ENCODE measurements at places on chromosomes 1 and 21. TPM values are rescaled to one million over a fixed set of nuclear protein-coding genes. Genes with fewer than 3 reads are reported as not detected.

GRCh38 chr21:37618081-37618480, 251.5 kb downstream of the DYRK1A start:
- DNase-seq: no peak

DNA sequence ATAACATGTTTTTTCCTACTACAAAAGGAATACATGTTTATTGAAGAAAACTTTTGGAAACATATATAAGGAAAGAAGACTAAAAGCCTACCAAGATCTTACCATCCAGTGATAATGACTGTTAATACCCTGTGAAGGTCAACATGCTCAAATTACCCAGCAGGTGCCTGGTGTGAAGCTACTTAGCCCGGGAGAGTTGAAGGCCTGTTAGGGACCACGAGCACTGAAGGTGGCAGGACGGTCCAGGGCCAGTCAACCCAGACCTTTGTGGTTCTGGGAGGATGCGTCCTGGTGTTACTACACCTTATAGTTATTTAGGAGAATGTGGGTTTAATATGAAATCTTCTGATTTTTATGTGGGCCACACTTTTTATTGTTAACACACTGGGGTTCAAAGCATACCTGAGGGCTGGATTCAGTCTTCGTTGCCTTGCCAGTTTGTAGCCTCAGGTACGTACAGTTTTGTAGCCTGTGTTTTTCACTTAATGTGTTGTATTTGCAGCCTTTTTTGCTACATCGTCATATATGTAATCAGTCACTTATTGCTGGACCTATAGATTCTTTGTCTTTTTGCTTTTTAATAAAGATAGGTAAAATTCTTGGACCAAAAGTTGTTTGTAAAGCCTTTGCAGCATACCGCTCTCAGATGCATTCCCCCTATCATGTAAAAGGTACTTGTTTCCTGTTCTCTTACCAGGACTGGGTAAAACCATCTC, 9.8 kb downstream of the ITSN1 start:
- no peak for DNase-seq

DNA sequence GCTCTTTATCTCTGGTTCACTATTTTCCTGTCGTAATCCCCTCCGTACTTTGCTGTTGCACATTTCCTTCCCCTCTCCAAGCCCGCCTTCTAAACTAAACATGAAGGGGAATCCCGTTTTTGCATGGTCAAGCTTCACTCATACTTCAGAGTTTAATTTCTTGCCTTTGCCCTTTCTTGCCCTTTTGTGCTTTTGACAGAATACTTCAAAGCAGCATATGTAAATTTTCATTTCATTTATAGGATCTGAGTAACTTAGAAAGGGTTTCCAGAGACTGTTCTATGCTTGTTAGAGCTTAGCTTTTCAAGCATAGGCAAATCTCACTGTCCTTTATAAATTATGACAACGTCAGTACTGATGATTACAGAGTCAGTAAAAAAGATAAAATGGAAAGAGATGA, 27.7 kb downstream of the SPATA45 start:
- DNase-seq: no peak

DNA sequence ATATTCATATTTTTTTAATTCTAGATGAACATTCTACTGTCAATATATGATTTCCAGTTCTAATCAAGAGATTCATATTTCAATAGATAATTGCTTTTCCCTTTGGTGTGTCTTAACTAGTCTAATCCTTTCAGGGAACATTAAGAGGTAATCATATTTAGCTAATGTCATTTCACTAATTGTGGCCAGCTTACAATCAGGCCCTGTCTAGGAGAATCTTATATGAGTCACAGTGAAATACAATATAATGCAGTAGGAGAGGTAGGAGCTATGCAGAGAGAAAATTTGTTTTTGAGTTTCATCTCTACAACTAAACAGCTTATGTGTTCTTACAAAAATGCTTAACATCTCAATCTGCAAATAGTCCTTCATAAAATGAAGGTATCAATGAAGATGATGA, 85.9 kb downstream of the DPYD start:
- DNase-seq: no peak

- DNase-seq: peak; percentile 93
Observed at GRCh38 chr1:27365372-27366112, 1.2 kb downstream of the MAP3K6 start.

- DNase-seq: no peak
Observed at GRCh38 chr1:96520579-96520947, 201.0 kb upstream of the PTBP2 start.

- no peak for DNase-seq
Observed at GRCh38 chr1:167748906-167749305, 27.1 kb downstream of the MPZL1 start.

GRCh38 chr1:155130272-155131006, 2.8 kb downstream of the EFNA1 start:
- no peak for DNase-seq

- no peak for DNase-seq
Observed at GRCh38 chr1:30310966-30311742, 412.2 kb downstream of the MATN1 start.

DNA sequence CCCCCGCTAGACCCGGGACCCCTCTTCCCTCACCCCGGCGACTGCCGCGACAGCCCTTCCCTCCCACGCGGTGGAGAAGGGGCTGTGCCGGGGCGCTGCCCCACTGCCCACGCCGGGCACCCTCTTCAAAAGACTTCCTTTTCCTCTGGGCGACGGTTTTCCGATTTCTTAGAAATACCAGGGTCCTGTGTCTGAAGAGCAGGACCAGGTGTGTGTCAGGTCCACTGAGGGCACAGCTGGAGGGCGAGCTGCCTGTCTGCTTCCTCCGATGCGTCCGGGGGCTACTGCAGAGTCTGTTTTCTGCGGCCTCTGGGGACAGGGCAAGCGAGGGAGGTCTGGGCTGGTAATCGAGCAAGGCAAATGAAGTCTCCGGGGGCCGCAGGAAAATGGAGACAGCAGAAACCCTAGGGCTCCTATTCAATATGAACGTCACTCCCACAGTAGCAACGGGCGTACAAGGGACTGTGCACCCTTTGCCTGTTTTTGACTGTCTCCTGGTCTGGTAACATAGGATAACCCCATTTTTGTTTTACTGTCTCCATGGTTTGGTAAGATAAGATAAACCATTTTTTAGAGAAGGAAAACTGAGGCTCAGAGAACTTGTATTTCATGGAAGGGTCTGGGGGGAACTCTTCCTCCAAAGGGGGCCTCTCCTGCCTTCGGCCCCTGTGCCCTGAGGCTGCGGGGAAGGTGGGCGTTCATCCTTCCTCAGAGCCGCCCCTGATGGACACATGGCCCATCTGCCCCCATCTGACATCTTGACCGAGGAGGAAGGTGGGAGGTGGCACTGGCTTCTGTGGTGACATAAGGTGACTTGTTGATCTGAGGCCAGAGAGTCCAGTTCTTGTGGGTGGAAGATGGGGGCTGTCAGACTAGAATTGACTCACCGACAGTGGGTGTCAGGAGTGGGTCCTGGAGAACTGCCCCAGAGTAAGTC, 970 bp downstream of the TNFRSF1B start:
- no peak for DNase-seq

DNA sequence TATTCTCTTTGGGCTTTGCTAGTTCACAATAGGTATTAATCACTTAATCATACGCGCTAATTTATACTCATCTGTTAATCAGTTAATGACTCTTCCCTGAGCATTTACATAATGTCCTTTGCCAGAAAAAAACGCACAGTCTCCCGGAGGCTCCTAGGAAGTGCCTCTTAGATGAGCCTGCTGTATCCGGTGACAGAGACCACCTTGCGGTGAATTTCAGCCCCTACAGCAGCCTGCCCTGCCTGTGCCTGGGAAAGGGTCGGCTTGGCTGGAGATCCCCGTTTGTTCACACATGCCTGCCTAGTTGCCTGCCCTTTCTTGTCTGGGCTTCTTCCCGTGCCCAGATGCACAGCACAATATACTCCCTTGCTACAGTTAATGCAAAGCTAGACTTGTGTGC, 152.9 kb downstream of the ZBTB18 start:
- DNase-seq: no peak

DNA sequence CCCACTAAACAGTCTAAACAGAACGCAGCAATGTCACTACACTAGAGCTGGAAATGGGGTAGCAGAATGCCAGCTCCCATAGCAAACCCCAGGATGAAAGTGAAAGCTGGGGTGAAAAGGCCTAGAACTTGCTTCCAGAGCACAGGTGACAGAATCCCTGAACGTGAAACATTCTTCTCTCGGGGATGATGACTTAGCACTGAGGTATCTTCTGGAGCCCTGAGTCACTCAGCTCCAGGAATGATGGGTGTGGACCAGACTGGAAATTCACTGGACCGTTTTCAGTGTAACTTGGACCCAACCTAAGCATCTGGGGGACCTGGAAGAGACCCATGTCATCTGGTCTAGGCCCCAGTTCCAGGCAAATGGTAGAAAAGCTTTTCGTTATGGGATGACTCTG, 108.9 kb downstream of the CDC7 start:
- no peak for DNase-seq

The MROH7 gene
- total RNA-seq: 4.5 TPM

The OR2L13 gene
- not detected for total RNA-seq

The OR2L3 gene
- not detected for total RNA-seq

The CHD5 gene
- not detected for total RNA-seq

The BOLA1 gene
- 16.9 TPM for total RNA-seq

The IFI16 gene
- 21.1 TPM for total RNA-seq

All from Right ventricle myocardium superior (tissue), 1 donor.